ENCODE measurements at places on chromosomes 13 and 19.

DNA sequence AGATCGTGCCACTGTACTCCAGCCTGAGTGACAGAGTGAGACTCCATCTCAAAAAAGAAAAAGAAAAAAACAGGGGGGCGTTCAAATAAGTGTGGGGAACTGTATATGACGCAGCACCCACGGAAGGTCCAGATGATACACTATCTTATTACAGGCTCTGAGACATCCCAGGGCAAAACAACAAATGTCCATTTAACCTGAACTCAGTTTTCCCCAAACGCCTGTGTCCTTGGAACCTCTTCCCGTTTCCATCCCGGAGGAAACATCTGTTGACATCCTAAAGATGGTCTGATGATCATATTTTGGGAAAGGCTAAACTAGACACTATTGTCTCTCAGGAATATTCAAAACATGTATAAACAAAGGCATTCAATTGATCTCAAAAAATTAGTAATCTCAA lies 72.4 kb downstream of the COL4A1 start:
- DNase-seq = no peak

DNA sequence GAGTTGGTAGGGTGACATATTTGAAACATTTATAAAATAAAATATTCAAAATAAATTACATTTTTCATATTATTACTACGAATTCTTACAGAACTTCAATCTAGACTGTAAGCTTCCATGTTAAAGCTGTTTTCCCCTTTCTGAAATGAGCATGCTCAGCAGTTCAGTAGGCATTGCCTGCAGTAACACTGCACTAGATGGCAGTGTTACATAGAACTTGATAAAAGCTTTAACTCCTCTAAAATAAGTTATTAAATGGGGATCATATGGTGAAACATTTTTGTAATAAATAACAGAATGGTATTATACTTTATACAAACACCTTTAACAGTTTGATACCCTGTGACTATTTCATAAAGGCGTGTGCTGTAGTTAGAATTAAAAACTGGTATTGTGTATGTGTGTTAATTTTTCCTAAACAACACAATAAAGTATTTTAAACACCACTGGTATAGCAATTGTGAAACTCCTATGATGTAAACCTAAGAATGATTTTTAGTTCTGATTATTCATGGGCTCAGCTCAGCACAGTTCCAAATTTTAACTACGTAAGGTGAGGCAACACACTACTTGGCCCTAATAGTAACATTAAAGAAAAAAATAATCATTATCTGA lies 11.6 kb upstream of the GPR18 start:
- no peak for DNase-seq

DNA sequence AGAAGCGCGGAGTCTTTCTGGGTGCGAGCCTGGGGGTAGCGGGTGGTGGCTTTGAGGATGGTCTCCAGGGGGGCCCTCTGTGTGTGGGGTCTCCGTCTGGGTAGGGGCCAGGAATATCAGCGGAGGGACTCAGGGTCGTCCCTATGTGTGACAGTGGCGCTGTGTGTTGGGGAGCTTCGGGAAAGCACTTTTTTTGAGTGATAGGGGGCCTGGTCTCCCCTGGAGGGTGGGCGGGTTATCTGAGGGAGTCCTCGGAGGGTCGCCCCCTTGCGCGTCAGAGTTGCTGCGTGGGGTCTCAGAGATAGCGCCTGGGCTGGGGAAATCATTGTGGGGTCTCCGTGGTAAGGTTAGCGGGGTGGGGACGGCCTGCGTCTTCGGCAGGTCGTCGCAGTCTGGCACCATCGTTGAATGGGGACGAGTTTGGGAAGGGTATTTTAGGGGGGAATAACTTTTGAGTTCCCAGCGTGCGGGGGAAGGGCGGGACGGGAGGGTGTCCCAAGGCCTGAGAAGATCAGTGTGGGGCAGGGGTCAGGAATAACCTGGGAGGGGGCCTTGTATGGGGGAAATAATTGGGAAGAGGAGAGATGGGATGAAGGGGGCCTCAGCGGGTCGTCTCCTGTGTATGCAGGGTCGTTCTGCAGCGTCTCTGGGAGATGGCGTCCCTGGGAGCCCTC lies 857 bp downstream of the IER2 start:
- no peak for DNase-seq

DNA sequence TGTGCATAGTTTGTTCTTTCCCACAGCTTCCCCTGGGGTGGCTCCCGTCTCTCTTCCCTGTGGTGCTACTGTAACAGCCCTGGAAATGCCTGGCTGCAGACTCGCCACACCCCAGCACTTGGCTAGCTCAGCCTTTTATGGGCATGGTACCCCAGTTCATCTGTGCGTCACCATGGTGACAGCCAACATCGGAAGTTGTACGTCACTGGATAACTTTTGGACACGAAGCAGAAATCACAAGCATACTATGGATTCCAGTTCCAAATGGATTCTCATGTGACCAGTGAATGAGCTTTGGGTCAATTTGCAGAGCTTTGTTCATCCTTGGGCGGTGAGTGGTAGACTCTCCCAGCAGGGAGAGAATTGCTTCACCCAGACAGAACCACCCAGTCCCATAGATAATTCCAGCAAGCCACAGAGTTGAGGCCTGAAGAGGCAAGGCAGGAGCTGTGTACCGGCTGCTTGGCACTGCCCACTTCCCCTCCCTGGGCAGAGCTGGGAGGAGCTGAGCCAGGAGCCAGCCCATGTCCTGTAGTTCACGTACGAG lies 54.4 kb downstream of the COL4A2 start:
- DNase-seq = no peak

DNA sequence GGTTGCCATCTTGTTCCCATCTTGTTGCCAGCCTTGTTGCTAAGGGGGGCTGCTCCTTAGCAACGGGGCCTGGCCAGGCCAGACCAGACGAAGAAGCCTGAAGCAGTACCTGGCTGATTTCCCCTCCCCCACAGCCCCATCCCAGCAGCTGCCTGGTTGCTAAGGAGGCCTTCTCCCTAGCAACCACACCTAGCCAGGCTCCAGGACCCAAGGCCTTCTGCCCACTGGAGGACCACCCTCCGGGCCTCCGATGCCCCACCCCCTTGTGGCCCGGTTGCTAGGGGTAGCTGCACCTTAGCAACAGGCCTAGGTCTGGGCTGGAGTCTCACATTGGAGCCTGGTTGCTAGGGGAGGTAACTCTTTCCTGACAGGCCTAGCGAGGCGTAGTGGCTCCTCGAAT lies 3.9 kb downstream of the PRRG2 start:
- no peak for DNase-seq

DNA sequence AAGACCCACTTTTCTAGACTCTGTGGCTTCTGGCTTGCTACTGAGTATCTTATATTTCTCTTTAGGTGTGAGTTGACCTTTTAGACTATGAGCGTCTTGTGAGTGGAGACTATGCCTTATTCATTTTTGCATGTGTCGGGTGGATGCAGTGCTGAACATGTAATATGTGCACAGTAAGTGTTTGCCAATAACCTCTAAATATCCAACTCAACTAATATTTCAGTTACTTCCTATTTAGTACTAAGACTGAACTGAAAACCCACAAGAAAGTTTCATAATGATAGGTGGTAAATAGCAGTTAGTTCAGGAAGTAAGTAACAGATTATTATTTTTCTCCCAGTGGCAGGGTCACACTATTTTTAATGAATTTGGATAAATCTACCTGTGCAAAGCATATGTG lies 269.3 kb downstream of the KCNRG start:
- DNase-seq = no peak

DNA sequence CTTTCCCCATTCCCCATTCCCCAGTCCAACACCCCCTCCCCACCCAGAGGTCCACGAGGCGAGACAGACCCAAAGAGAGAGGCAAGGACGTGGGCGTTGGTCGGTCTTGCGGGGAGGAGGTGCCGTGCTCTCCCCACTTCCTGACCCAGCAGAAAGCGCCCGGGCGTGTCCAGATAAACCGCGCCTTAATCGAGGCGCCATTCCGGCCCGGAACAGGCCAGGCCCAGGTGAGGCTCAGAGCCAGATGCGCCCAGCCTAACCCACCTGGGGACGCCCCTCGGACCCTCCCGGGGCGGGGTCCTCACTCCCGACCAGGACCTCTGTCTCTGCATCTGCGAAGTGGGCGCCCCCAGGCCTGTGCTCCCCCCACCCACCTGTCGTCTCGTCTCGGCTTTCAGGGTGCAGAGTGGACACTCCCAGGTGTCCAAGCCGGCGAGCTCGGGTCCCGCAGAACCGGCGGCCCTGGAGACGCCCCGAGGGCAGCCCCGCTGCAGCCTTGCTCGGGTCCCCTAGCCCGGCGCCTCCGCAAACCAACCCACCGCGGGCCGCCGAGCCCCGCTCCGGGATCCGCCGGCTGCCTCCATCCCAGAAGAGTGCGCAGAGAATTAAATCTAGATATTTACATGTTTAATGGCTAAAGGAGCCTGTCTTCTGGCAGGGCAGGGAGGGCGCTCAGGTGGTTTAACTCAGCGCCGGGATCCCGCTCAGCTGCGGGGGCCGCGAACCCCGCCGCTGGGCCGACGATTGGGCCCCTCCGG lies 5.0 kb upstream of the ONECUT3 start:
- DNase-seq = no peak

DNA sequence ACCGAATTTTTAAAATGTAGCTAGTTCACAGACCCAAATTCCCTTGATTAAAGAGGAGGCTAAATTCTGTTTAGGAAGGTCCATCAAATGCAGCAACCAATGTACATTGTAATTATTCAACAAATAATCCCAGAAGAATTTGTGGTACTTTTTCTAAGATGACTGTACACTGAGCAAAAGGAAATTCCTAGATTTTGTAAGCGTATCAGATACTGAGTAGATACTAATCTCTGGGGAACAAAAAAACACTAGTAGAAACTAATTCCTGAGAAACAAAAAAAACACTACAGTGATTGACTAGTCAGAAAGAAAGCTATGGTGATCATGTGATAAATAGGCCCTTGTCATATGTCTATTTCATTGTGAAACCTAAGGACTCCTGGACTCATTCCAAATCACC lies 246.1 kb downstream of the PCDH17 start:
- DNase-seq = no peak

DNA sequence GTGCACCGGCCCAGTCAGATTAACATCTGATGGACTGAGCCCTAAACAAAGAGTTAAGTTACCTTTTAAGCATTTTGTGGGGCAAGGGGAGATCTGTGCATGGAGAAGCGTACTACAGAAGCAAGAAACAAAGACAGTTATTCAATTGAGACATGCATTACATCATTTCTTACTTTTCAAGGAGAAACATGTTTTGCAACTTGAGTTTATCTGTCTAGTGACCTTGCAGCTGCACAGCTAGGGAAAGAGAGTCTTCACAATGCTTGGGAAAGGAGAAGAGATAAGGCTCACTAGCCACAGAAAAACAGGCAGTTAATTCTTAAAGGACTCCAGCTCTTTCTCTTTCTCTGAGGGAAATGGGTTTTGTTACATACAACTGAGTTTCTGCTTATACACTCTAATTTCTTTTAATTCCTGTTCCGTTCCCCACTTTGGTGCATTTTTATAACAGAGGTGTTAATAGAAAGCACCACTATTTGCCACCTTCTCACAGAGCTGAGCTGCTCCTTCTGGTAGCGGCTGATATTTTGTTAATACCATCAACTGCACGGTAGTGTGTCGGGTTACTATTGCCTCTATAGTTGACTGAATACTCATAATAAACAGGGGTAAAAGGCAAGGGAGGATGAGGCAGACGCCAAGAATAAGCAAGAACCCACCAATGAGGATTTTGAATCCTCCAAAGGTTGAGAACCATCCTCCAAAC lies 55.9 kb downstream of the ZNF431 start:
- DNase-seq = no peak

- peak; percentile 45 for DNase-seq
Measured at GRCh38 chr19:4803736-4804695, 12.5 kb downstream of the FEM1A start.

GRCh38 chr19:41225238-41226052 lies 6.4 kb downstream of the AXL start:
- no peak for DNase-seq

DNA sequence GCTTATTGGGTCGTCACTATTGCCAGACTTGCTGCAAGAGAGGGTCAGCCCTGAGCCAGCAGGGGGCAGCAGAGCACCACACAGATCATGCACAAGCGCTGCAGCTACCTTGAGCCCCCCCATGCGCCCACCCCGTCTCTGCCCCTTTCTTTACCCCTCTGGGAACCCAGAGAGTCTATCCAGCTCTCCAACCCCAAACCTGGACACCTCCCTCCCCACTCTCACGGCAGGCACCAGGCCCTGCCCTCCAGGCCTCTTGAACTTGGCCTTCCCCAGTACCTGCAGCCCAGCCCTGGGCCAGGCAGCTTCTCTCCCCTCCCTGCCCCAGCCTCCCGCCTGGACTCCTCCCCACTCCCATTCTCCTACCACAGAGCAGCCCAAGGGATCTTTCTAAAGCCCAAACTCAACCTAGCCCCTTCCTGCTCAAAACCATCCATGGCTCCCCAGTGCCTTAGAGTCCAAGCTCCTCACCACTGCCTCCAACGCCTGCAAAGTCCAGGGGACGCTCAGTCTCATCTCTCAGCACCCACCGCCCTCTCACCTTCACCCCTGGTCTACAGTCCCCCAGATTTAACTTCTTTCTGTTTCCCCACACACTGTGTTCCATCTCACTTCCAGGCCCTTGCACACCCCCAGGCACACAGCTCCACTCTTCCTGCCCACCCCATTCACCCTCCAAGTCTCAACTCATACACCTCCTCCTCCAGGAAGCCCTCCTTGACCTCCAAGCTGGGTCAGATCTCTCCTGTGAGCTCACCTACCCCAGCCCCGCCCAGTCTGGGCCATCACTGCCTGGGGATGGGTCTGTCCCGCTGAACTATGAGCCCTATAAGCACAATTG lies 9.4 kb upstream of the CEACAM16 start:
- DNase-seq = peak; percentile 37

DNA sequence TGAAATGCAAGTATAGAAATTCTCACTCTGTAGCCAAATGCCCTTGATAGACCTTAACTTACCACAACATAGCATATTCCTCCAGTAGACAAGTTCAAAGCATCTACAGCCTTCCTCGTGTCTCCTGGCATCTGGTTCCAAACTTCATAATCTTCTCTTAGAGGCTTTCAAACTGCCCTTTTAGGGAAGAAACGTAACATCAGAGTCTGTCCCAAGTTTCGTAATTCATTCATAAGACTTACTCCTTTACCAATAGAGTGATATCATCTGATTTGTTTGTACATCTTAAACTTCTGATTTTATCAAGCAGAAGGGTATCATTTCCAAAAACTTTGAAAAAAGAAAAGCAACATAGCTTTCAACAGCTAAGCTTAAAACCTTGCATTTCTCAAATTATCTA lies 137.4 kb downstream of the SPRY2 start:
- DNase-seq = no peak

GRCh38 chr13:27638001-27638400 lies 16.3 kb downstream of the POLR1D start:
- DNase-seq = no peak

DNA sequence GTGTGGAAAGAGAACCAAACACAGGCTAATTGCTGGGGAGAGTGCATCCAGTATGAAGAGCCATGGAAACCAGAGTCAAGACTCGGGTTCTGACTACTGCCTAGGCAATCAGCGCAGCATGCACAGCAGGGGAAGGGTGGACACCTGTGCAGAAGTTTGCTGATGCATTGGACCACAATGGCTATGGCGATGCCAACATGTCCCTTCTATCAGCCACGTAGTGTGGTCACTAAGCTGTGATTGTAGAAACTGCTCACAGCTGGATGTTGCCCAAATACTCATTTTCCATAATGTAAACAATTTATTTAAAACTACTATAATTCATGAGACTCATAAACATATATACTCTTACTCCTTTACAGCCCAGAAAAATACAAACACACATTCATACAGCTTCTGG lies 1718.2 kb downstream of the EFNB2 start:
- DNase-seq = no peak

- DNase-seq = no peak
Measured at GRCh38 chr19:4449022-4449638, 8.5 kb downstream of the UBXN6 start.
